Activated gamma-delta T cell treated with anti-CD3 and anti-CD28 coated beads, Interleukin-2, amount 50 U/mL, for 16 hours (primary cell): ENCODE measurements at places on chromosomes 12 and 14.

GRCh38 chr12:132523576-132524331, 33.8 kb downstream of the FBRSL1 start:
- peak; percentile 58 for DNase-seq

DNA sequence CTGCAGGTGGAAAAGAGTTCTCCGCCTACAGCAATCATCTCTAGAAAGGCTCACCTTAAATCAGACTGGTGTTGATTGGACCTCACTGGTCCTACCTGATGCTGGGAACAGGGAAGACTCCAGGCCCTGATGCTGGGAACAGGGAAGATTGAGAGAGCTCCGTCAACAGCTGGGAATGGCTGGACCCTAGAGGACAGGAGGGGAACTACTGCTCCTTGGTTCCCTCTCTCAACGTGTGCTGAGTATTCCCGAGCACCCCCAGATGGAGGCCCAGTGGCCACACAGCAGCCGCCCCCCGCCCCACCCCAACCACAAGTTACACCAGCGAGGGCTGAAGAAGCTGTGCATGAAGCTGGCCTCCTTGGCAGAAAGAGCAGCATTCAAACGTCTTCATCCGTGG, 240.3 kb downstream of the SLC15A4 start:
- no peak for DNase-seq

GRCh38 chr14:41257476-41257875, 349.2 kb upstream of the LRFN5 start:
- DNase-seq = no peak

GRCh38 chr12:26299751-26300150, 104.4 kb downstream of the SSPN start:
- no peak for DNase-seq

- no peak for DNase-seq
These were observed 27.1 kb upstream of the GPHB5 start for GRCh38 chr14:63345826-63346225.

DNA sequence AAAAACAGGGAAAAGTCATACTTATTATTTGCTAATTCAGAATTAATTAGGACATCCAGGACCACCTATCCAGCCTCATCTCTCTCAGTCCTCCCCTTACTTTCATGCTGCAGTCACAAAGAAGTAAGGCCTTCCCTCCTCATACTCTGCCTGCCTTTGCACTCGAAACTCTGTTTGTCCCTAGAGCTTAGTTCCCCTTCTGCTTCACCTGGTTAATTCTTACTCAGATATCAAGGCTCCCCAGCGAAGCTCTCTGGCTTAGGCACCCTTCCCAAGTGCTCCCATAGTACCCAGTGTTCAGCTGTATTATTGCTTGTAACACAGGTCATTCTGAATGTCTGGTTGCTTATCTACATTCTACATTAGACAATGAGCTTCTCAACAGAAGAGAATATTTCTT, 81.3 kb downstream of the ERGIC2 start:
- DNase-seq = no peak

GRCh38 chr12:27861428-27862167, 81.6 kb upstream of the MANSC4 start:
- DNase-seq = no peak
